ENCODE measurements at places on chromosomes 1 and 21.

DNA sequence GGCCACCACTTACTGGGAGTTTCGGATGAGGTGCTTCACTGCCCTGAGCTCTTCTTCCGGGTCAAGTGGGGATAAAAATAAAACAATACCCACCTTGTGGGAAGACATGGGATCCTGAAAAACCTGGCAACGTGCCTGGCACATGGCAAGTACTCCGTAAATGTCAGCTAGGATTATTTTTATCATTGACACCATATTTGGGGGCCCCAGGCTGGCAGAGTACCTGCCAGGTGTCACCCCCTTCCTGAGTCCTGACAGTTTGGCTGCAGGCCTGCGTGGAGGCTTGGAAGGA lies 9.2 kb upstream of the EPHA2 start:
- DNase-seq, result no peak

DNA sequence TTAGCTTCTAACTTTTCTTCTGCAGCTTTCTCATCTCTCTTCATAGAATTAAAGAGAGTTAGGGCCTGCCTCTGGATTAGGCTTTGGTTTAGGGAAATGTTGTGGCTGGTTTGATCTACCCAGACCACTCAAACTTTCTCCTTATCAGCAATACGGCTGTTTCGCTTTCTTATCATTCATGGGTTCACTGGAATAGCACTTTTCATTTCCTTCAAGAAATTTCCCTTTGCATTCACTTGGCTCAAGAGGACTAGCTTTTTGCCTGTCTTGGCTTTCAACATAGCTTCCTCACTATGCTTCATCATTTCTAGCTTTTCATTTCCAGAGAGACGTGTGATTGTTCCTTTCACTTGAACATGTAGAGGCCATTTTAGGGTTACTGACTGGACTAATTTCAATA lies 59.6 kb downstream of the AKT3 start:
- no peak for DNase-seq

DNA sequence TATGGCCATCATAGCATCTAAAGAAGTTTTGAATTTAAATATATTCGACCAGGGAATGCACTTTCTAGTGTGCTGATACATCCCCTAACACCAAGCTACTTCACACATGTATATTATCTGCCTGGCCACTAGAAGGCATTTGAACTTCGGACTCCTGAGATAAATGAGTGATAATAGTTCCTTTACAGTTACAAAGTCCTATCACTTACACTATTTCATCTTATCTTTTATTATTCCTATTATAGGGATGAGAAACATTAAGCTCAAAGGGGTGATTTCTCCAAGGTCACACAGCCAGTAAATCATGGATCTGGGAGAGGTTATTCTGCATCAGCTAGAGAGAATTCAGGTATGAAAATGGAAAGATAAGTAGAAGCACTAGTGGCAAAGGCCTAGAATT lies 40.3 kb downstream of the GPATCH2 start:
- no peak for DNase-seq

DNA sequence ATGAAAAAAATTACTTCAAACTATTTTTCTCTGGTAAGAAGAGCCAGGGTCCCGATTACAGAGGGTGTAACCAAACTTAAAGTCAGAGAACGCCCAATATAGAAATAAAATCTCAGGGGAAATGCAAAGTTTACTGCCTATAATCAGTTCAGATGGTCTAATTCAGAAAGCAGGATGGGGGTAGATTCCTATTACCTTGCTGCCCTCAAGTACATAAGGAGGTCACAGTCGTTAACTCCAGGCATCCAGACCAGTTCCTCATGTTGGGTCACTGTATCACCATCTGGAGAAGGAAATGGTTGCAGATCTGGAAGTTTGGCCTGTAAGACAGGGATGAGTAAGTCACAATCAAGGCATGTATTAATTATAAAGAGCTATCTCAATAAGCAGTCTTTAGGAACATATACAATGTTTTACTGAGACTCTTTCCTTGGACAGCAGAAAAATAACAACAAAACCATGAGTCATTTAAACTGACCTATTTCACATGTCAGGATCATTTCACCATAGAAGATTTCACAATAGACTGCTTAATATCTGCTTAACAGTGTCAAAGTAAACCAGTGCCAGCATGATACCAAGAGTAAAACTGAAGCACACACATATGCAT lies 179.4 kb downstream of the SLC45A1 start:
- no peak for DNase-seq

GRCh38 chr1:110305900-110306420 lies 33.2 kb upstream of the RBM15 start:
- DNase-seq, result no peak

GRCh38 chr1:50091068-50091467 lies 17.7 kb upstream of the ELAVL4 start:
- DNase-seq, result no peak

DNA sequence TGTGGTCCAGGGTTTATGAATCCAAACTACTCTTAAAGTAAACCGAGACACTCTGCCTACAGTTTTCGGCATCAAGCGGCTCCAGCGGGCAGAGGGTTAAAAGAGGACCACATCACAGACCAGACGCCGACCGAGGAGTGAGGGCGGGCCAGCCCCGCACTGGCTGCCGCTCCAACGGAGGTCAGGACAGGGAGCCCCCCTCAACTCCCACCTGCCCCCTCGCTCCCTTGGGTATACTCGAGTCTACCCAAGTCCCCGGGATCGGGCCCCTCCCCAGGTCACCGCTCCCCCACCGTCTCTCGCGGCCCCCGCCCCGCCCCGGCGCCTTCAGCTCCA lies 312 bp downstream of the ARNT start:
- DNase-seq, result peak; percentile 6

- no peak for DNase-seq
Measured at GRCh38 chr1:12344596-12345349, 114.9 kb downstream of the VPS13D start.

DNA sequence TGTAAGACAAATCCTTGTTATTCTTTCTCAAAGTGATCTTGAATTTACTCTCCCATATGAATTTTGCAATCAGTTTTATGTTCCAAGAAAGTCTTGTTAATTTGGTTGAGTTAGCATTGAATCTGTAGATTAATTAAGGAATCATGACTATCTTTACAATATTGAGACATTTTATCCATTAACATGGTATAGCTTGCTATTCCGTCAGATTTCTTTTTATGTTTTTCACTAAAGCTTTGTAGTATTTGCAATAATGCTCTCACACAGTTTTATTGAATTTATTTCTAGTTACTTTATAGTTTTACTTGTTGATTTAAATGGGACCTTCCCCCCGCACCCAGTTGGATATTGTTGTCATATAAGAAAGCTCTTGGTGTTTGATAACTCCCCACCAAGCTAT lies 5.8 kb upstream of the EDARADD start:
- DNase-seq, result no peak

DNA sequence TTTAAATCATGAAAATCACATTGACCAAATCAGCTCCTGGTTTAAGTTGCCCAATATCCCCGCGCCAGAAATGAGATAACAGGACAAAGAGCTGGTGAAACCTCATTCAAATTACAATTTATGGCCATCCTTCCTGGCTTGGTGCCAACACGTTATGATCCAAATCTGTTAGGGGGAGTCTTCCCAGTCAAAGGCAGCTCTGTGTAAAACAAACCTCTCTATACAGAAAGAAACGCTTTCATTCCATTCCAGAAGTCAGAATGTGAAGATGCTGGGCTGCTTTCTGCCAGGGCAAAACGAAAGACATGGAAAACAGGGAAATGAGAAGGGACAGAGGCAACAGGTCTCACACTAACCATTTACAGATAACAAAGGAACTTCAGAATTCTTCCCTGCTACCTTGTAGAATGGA lies 53.5 kb upstream of the TIAM1 start:
- DNase-seq, result no peak

DNA sequence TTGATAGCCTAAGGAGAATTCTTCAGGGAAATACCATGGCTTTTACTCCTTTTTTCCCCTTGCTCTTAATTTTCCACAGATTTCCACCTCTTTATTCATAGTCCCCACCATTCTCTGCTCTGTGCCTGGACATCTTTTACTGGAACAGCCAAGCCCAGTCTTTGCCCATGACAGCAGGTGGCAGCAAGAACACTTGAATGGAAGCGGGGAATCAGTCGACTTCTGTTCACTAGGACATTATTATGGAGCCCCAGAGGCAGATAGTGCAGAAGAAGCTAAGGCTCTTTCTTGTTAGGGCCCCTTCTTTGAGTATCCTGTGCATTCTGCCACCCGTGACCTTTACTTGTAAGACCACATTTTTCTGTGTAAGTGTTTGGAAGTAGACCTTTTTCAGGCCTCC lies 6.3 kb downstream of the OR14I1 start:
- DNase-seq, result no peak

DNA sequence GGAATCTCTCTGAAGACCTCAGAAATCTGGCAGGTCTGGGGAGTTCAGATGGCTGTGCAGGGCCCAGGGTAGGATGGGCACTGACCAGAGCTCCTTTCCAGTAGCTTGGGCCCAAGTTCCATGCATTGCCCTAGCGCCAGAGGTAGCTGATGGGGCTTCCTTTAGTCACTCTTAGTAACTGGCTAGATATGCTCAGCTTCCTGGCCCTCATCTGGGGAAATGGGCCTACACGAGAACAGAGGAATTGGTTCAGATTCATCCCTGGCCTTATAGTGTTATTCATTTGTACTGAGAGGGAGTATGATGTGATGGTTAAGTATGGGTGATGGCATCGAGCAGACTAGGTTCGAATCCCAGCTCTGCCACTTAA lies 15.5 kb upstream of the PSMB2 start:
- DNase-seq, result no peak

- no peak for DNase-seq
Measured at GRCh38 chr1:205842229-205842628, 7.7 kb downstream of the PM20D1 start.

GRCh38 chr1:47631411-47631995 lies 193.7 kb downstream of the FOXD2 start:
- no peak for DNase-seq

- peak; percentile 98 for DNase-seq
Measured at GRCh38 chr1:175222296-175222938, 29.8 kb upstream of the KIAA0040 start.

- DNase-seq, result no peak
Measured at GRCh38 chr21:36639769-36640168, 59.1 kb upstream of the SIM2 start.

GRCh38 chr1:185017338-185017737 lies 28.0 kb upstream of the RNF2 start:
- DNase-seq, result peak; percentile 88
